Fibroblast of skin of left quadriceps (primary cell): ENCODE measurements at places on chromosomes 4 and X.

DNA sequence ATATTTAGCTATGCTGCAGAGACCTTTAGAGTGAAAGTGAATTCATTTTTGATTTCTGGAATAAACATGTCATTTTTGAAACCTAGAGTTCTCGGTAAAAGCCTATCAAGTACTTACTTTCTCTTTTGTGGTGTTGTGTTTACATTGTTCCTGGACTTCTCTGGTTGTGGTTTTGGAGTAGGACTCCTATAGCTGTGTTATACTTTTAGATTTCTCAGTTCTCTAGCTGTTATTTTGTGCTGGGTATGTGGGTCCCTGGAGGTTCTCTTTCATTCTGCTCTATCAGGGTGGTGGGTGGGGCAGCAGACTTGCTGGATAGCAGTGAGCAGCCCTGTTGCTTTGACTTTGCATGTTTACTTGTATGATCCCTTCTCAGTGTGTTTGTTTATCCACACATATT, 25.6 kb upstream of the MSMO1 start:
- no peak for DNase-seq

GRCh38 chr4:83852085-83852451, 316.2 kb downstream of the GPAT3 start:
- peak; percentile 51 for DNase-seq

GRCh38 chrX:125628435-125628834, 308.8 kb downstream of the TEX13C start:
- DNase-seq, result no peak

- DNase-seq, result no peak
These were observed 985.6 kb upstream of the PCDH7 start for GRCh38 chr4:29734343-29735213.

- no peak for DNase-seq
These were observed 33.8 kb upstream of the ADRA2C start for GRCh38 chr4:3732076-3733028.

- no peak for DNase-seq
These were observed 2.5 kb downstream of the UBA1 start for GRCh38 chrX:47196098-47196497.

GRCh38 chr4:108351791-108352190, 183.1 kb upstream of the LEF1 start:
- DNase-seq, result no peak

DNA sequence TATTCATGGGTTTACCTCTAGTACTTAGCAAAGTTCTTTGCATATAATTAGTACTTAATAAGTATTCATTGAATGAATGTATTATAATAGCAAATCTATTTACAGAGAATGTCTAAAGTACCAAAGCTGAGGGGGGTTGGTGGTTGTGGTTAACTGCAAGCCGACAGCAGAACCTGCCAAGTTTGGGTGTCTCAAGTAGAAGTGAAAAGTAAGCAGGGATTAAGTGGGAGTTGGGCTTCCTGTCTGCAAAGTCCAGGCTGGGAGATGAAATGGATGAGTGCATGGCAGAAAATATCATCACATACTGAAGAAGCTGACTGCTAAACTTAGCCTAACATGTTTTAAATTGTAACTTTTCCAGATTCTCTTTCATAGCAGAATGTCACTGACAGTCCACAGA, 169.6 kb downstream of the CAMK2D start:
- DNase-seq, result peak; percentile 41

DNA sequence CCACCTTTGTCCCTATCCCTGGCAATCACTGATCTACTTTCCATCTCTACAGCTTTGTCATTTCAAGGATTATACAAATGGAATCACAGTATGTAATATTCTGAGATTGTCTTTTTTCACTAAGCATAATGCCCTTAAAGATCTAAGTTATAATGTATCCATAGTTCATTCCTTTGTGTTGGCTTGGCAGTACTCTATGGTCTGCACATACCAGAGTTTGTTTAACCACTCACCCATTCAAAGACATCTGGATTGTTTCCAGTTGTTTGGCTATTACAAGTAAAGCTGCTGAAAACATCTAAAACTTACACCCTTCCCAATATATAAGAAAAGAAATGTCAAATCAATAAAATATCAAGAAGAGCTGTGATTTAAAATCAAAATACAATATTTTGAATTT, 26.0 kb upstream of the AWAT1 start:
- DNase-seq, result no peak

DNA sequence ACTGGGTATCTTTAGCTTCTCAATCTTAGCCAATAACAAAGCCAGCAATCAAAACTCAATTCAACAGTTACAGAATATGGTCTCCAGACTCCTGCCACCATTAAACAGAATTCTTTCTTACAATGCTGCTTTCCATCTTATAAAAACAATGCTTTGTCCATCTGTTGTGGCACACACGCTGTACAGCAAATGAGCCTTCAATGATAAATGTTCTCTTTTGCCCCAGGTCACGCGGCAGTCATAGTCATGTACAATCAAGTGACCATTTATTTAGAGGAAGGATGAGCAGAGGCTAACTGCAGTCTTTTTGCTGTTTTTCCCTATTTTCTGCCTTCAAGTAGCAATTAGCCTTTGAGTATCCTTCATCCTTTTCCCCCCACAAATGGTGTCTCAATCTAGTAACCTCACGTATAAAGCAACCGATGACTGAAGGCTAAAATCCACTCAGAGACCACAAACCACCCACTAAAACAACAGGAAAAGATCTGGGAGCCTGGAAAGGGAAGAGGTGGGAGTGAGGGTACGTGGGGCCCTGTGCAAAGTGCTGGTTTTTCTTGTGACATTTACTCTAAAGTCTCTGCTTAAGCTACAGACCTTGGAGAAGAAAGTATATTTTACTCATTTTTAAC, 24.4 kb downstream of the TRIM2 start:
- no peak for DNase-seq

DNA sequence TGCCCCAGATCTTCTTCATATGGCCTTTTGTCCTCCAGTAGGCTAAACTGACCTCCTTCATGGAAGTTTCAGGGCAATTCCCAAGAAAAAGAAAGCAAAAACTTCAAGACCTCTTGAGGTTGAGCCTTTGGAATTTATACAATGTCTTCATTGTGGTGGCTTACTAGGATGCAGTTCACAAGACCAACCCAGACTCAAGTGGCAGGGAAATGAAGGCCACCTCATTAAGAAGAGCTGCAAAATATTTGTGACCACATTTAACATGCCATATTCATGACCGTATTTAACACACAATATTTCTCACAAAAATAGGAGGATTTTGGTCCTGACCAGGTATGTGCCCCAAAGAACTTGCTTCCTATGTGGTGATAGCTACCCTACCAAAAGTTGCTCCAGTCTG, 605.5 kb upstream of the PITX2 start:
- DNase-seq, result no peak

DNA sequence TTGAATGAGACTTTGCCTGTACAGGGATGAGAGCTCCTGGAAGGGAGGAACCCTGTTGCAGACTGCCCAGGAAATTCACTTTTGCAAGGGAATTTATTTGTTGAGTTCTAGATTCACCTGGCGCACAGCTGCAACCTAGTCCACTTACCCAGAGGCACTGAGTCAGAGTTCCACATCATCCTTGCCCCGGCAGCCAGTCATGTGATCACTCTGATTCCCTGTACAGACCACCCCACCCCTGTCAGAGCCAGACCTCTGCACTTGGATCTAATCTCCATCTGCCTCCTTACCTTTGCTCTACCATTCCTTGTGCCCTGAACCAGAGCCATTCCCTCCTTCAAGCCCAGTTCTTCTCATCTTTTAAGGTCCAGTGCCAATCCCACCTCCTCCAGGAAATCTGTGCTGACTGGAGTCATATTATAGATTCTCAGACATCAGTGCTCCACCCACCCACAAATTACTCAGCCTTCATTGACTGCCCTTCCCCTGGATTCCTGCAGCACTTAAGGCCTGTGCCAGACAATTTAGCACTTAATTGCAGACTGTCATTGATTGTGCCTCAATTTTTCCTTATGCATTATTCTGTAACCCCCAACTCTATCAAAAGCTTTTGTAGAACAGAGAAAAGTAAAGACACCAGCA, 84.1 kb upstream of the MAGEA4 start:
- DNase-seq, result no peak

DNA sequence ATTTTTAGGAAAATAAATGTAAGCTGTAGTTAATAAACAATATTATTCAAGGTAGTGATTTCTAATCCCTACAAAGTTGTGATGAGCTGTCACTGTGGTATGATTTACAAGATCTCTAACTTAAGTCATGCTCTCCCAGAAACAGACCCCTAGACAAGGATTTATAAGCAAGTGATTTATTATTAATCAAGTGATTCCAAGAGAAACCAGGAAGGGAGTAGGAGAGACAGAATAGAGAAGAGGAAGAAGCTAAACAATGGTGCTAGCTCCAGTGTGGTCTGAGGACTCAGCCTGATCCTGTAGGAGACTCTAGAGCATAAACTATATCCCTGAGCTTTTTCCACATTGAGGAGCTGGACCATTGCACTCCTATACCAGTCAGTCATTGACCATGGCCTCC, 73.1 kb downstream of the SYTL5 start:
- DNase-seq, result no peak
